ENCODE measurements at places on chromosomes 6 and 20. TPM values are rescaled to one million over a fixed set of nuclear protein-coding genes. Genes with fewer than 3 reads are reported as not detected.

SCRT2 gene
- not detected for total RNA-seq

PTCRA gene
- not detected for total RNA-seq

HAO1 gene
- total RNA-seq = not detected

COL11A2 gene
- 0.60 TPM for total RNA-seq

DNA sequence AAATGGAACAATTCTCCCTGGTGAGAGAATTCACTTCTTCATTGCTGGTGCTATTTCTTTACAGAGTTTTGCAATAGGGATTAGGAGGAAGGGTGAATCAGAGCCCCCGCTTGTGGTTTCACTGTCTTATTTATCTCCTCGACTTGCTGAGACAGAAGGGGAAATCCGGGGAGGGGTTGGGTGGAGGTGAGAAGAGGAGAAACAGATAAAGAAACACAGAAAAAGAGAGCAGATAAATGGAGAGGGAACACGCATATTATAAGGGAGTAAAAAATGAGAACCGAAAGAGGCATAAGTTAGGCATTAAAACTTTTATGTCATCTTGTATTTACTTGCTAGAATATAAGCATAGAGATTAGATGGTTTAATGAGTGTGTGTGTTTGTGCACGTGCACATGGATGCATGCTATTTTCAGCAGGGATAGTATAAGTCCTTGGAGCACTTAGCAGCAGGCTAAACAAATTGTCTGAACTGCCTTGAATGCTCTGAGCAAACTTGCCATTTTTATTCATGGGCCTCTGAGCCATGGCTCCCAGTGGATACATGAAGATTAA, 105.0 kb downstream of the OLIG3 start:
- DNase-seq = peak; percentile 83

DNA sequence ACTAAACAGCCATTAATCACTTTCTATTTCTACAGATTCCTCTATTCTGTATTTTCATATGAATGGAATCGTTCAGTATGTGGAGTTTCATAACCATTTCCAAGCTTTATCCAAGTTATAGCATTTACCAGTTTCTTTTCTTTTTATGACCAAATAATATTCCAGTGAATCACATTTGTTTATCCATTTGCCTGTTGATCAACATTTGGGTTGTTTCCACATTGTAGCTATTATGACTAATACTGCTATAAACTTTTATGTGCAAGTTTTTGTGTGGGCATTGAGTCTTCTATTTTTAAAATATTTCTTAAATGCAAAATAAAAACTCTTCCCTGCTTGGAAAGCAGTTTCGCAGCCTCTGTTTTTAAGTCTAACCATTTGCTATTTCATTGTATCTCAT, 336.4 kb upstream of the OPRM1 start:
- no peak for DNase-seq

GRCh38 chr6:110622912-110623578, 146.6 kb upstream of the SLC22A16 start:
- no peak for DNase-seq

- DNase-seq = peak; percentile 61
Observed at GRCh38 chr6:166417285-166417691, 34.5 kb upstream of the MPC1 start.

- DNase-seq = no peak
Observed at GRCh38 chr6:132399376-132400074, 1.8 kb downstream of the MOXD1 start.

GRCh38 chr6:14119784-14120183, 2.2 kb downstream of the CD83 start:
- no peak for DNase-seq

DNA sequence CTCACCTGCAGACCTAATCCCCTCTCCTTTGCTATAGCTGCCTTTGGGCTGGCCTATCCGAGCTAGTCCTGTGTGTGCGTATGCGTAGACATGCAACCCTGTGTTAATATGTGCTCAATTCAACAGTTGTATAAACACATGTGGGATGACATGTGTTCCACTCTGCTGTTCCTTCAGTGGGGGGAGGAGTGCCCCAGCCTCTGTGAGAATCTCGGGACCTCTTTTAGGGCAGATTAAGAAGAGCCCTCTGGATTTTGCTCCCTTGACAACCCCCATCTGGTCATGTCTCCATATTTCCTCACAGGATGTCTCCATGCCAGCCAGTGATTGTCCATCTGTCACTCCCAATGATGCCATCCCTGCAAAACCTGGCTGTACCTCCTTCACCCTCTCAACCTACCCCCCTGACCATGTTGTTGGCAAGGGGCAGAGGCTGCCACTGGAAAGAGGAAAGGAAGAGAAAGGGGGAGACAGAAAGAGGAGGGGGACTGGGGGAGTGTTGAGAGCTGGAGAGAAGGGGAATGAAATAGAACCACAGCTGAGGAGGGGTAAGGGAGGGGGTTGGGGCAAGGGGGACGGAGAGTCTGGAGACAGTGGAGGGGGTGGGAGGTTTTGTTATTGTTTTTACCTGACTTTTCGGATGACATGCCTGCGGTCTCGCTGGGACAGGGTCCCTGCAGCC, 417 bp downstream of the PRRT1 start:
- DNase-seq = no peak

GRCh38 chr6:129292836-129293235, 409.9 kb downstream of the LAMA2 start:
- DNase-seq = no peak

GRCh38 chr6:163183806-163184205, 230.7 kb upstream of the QKI start:
- no peak for DNase-seq

- no peak for DNase-seq
Observed at GRCh38 chr6:165008971-165009370, 300.4 kb downstream of the C6orf118 start.

Measured in activated CD4-positive, alpha-beta memory T cell treated with anti-CD3 and anti-CD28 coated beads, Interleukin-2, amount 10 ng/mL, durations not matched to agents 7 days and 5 days (primary cell).